ENCODE measurements at places on chromosomes 16 and 17.

- no peak for DNase-seq
Measured at GRCh38 chr17:2580661-2581060, 12.8 kb upstream of the PAFAH1B1 start.

DNA sequence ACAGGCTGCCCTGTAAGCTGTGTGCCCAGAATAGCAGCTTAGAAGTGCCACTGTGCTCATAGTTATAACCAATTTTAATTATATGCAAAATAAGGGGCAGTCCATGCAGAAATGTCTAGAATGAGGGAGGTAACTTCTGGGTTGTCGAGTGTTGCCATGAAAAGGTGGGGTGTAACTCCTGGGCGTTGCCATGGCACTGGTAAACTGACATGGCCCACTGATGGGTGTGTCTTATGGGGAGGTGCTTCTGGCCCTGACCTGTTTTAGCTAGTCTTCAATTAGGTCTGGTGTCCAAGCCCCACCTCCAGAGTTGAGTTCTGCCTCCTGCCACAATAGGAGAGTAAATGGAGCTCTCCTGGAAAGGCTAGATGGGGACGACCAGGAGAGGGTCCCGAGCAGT lies 120.6 kb downstream of the SALL1 start:
- no peak for DNase-seq

DNA sequence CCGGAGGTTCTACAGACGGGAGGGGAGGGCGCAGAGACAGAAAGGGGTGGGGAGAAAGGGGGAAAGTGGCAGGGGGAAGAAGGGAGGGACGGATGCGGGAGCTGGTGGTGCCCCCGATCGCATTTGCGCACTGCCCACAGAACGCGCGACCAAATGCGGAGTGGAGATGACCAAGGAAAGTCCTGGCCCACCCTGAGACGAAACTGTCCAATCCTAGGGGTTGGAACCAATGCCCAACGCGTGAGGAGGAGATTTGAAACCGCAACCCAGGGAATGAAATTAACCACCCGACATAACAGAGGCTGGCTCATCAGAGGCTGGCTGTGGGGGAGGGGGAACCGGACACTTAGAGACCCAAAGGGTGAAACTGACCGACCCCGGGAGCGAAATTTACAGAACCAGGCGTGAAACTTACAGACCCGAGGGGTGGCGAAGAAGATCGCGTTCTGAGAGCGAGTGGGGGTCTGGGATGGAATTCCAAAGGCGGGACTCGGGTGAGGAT lies 1.4 kb downstream of the HES7 start:
- no peak for DNase-seq

- DNase-seq: peak; percentile 46
Measured at GRCh38 chr16:23847948-23848347, 12.2 kb downstream of the PRKCB start.

- DNase-seq: no peak
Measured at GRCh38 chr16:81008505-81008789, 1.4 kb downstream of the CENPN start.

DNA sequence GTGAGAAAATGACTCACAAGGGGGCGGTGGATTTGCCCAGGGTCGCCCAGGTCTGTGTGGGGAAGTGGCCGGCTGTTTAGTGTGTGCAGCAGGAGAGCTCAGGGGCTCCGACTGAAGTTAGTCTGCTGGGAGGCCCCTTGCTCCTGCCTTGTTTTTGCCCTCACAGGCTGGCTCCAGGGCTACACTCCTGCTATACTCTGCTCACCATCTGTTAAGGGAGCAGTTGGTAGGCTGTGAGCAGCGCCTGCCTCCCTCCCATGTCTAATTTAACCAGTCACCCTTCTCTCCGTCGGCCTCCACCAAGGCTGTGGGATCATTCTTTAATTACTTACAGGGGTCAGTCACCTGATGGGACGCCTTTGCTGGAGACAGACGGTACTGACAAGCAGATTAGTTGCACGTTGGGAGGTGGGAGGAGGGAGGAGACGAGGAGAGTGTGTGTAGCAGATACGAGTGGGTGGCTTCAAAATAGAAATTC lies 35.5 kb downstream of the KSR1 start:
- no peak for DNase-seq

DNA sequence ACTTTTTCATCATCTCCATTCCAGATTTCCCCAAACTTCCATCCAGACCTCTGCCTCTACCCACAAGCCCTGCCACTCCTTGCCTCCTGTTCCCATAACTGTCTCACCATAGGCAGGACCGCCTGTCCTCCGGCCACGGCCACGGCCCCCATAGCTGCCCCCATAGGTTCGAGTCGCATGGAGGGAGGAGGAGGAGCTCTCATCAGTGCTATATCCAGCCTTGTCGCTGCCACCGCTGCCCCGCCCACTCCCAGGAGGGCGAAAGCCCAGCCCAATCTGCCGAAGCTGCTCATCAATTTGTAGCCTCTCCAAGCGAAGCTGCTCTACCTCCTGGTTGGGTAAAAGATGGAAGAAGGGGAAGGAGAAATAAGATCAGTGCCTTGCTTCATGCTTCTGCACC lies 3.4 kb upstream of the SOX15 start:
- DNase-seq: no peak

GRCh38 chr17:17937201-17937853 lies 34.9 kb downstream of the TOM1L2 start:
- DNase-seq: no peak

GRCh38 chr16:1459967-1460366 lies 14.9 kb downstream of the CLCN7 start:
- DNase-seq: no peak

- DNase-seq: no peak
Measured at GRCh38 chr17:55774846-55775271, 24.0 kb downstream of the PCTP start.

GRCh38 chr17:63768433-63768832 lies 5.0 kb downstream of the CCDC47 start:
- DNase-seq: no peak

GRCh38 chr17:864315-864714 lies 82.2 kb downstream of the MRM3 start:
- no peak for DNase-seq

- DNase-seq: no peak
Measured at GRCh38 chr17:37081287-37081686, 132.5 kb downstream of the AATF start.

DNA sequence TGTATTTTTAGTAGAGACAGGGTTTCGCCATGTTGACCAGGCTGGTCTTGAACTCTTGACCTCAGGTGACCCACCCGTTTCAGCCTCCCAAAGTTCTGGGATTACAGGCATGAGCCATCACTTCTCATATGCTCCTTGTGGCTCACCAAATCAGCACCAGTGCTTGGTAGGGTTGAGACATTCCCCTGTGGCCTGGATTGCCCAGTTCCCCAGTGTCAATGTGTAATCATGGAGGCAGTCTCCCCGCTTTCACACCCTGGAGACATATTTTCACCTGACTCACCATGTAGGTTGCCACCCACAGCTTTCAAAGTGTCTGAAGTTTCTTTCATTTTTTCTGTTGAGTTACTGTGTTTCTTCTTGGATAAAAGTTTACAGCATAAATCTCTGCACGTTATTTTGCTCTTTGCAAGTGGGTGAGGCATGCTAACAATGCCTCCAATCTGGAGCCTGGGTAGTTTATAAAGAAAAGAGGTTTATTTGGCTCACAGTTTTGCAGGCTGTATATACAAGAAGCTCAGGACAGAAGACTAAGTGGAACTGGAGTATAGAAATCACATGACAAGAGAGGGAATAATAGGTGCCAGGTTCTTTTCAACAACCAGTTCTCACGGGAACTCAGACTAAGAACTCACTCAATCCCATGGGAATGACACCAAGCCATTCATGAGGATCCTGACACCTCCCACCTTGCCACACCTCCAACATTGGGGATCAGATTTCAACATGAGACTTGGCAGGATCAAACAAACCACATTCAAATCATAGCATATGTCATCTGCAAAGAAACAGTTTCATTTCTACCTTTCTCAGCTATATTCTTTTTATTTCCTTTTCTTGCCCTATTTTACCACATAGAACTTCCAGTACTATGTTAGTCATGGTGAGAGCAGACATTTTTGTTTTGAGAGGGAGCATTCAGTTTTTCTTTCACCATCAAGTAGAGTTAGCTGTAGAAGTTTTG lies 113.2 kb downstream of the PHKB start:
- DNase-seq: no peak

DNA sequence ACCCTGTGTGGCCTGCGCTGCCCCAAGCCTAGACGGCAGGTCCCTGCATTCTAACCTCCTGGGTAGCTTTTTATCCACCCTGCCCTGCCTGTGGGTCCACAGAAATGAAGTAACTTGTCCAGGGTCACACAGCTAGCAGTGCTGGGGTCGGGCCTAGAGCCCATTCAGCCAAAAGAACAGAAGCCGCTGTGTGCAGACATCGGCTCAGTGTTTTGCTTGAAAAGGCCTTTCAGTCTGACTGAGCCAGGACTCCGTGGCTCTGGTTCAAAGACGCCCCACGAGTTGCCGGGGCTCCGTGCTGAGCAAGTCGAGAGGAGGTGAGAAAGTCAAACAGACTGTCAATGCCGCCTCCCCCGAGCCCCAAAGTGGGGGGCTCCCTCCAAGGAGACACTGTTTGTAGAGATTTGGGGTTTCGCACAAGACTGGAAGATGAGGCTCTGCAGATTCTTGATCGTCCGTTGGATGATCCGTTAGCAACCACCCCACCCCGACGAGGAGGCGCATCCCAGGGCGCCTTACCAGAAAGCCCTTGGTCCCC lies 226.2 kb downstream of the NTN1 start:
- no peak for DNase-seq

DNA sequence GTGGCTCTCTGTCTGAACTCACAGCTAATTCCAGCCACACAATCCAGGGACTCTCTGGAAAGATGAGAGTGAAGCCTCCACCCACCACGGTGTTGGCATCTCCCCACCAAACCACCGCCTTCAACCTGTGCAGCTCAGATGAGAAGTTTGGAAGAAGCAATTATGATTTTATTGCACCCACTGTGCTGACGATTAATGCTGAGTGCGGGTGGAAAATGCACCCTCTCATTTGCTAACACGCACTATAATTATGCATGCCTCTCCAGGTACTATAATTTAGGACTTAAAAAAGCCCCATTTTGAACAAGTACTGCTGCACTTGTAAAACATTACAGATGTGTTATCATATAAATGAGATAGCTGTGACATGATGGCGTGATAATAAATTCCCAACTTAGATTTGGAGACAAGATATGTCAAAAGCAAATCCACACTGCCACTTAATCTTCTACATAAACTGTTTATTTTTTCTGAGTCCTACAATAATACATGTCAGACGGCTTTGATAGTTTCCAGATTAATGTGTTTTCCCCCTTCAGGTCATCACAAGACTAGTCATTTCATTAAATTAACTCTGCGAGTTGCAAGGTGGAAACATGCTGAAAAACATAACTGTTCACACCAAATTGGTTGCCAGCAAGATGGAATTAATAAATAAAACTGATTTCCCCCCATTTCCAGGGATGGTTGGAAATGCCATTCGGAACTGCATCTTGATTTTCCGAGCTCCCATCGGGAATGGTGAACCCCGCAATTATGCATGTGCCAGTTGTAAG lies 466.5 kb upstream of the MAF start:
- no peak for DNase-seq

- no peak for DNase-seq
Measured at GRCh38 chr17:49717371-49717861, 9.7 kb upstream of the SLC35B1 start.

- DNase-seq: no peak
Measured at GRCh38 chr17:69485901-69486643, 71.6 kb downstream of the MAP2K6 start.

DNA sequence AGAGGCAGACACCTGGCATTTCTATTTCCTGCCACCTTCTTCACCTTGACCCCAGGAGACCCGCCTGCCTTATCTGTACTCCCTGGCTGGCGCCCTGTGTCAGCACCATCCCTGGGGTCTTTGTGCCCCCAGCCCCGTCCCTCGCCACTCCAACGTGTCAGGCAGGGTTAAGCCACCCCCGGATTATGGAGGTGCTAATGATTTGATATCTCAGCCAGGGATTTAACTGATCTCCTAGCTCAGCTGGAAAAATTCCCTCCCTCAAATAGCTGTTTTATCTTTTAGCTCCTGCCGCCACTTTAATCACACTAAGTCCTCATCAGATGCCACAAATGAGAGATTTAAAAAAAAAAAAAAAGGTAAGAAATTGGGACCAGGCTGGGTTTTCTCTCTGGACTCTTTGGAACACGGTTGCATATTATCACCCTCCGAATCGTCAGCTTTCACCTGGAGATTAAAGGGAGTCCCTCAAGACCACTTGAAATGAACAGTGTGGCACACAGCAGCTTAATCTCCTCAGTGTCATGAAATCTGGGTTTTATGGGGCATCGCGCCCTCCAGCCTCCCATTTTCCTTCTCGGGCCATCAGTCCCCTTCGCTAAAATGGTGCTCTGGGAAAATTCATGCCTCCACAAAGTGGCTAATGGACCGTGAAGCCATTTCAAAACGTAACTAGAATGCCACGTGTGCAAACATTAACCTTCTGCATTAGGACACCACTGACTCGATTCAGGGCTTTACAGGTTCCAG lies 26.2 kb upstream of the WFDC1 start:
- no peak for DNase-seq

- no peak for DNase-seq
Measured at GRCh38 chr17:72064606-72065193, 56.1 kb upstream of the SOX9 start.

- DNase-seq: no peak
Measured at GRCh38 chr17:3891626-3892094, 1.2 kb downstream of the CAMKK1 start.

GRCh38 chr17:68863091-68863652 lies 92.0 kb downstream of the ABCA8 start:
- DNase-seq: no peak

GRCh38 chr16:26606381-26607150 lies 460.2 kb upstream of the C16orf82 start:
- DNase-seq: no peak

GRCh38 chr17:32256012-32256700 lies 9.5 kb upstream of the RHBDL3 start:
- no peak for DNase-seq

- no peak for DNase-seq
Measured at GRCh38 chr16:66512272-66513110, 37.4 kb downstream of the TK2 start.

GRCh38 chr16:68236137-68236825 lies 354 bp upstream of the ESRP2 start:
- DNase-seq: peak; percentile 49

DNA sequence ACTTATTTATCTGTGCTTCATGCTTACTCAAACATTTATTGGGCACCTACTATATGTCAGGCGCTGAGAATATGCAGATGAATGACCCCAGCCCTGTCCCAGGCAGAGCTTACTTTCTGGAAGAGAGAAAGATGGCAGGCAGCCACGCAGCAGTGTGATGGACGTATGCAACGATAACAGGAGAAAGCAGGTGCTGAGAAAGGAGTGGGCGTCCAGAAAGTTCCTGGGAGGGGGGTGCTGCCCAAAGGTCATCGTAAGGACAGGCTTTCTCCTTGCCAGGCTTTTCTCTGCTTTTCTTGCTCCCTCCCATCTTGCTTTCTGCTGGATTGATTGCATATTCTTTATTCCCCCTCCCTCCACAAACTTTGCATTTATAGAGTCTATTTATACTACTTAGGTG lies 124.5 kb downstream of the GAS7 start:
- no peak for DNase-seq

GRCh38 chr16:83113317-83113716 lies 486.5 kb downstream of the CDH13 start:
- no peak for DNase-seq

- DNase-seq: peak; percentile 74
Measured at GRCh38 chr17:7136266-7136877, 21.8 kb upstream of the ASGR2 start.

- no peak for DNase-seq
Measured at GRCh38 chr17:30372755-30373154, 6.0 kb upstream of the CPD start.

GRCh38 chr16:11502239-11502638 lies 84.5 kb downstream of the LITAF start:
- DNase-seq: no peak

All from naive thymus-derived CD8-positive, alpha-beta T cell (primary cell).